ENCODE measurements at places on chromosomes 12 and 14.

- no peak for DNase-seq
Measured at GRCh38 chr12:88931598-88931997, 351.3 kb upstream of the KITLG start.

GRCh38 chr12:39975374-39975918 is 130.4 kb downstream of the SLC2A13 start:
- no peak for DNase-seq

- DNase-seq = no peak
Measured at GRCh38 chr12:132117558-132117875, 26.6 kb downstream of the DDX51 start.

DNA sequence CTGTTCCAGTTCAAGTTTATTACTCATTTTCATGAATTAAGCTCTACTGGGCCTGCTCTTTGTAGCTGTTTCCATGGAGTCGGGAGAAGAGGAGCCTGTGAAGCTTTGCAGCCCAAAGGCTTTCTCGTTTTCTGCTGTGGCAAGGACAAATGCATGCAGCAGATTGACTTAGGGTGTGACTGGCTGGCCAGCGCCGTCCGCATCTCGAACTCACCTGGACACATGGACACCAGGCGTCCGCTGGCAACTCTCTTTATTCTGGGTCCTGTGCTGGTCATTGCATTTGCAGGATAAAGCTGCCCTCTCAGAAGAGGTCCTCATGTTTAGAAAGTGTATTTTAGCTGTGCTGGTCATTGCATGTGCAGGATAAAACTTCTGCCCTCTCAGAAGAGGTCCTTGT is 350.4 kb downstream of the TMEM121 start:
- no peak for DNase-seq

DNA sequence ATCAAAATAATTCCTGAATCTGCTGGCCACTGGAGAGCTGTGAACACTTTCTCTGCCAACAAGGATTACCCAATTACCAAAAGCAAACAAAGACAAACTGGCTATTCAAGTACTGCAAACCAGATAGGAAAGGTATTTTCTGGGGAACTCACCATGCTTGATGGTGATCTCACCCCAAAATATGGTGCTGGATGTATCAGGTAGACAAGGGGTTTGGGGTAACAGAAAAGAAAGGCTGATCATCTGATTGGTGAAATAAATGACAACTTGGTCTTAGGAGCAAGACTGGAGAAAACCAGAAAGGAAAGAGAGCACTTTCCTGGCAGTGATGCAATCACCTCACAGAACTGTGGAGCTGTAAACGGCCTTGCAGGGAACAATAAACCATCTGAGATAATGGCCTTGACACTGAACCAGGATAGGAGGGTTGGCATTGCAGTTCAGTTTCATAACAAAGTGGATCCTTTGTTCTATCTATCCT is 31.0 kb upstream of the NPFF start:
- DNase-seq = no peak

DNA sequence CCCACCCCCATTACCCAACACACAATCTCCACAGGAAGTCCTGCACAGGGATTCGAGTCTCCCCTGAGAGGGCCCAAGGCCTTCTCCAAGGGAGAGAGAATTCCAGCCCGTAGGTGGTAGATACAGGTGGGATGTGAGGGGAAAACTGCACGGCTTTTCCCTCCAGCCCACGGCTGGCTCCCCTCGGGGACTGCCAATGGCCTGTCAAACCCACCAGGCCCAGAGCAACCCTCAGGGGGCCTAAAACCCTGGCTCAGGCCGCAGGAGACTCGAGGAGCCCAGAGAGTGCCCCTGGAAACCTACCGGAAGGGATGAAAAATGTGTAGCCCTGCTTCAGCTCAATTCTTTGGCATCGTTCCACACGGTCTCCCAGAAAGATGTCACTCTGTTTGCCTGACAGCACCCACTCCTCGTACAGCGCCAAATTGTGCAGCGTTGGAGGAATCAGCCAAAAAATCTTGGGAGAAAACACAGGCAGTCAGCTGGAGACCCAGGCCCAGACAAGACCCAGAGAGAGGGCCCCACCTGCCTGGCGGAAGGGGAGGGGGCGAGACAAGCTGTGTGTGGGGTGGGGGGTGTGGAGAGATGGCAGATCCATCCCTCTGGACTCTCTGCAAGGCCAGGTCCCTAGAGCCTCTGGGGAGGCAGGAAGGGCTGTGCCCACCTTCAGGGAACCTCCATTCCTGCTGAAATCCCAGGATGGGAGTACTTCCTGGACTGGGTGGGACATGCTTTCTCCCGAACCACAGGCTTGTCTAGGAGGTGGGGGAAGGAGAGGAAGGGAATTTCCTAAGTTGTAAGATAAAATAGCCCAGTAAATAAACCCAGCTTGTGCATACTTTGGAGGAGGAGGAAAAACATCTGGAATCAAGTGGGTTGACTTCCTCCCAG is 48.1 kb downstream of the KDM2B start:
- no peak for DNase-seq

GRCh38 chr12:26122061-26122680 is 2.7 kb downstream of the BHLHE41 start:
- DNase-seq = peak; percentile 24

DNA sequence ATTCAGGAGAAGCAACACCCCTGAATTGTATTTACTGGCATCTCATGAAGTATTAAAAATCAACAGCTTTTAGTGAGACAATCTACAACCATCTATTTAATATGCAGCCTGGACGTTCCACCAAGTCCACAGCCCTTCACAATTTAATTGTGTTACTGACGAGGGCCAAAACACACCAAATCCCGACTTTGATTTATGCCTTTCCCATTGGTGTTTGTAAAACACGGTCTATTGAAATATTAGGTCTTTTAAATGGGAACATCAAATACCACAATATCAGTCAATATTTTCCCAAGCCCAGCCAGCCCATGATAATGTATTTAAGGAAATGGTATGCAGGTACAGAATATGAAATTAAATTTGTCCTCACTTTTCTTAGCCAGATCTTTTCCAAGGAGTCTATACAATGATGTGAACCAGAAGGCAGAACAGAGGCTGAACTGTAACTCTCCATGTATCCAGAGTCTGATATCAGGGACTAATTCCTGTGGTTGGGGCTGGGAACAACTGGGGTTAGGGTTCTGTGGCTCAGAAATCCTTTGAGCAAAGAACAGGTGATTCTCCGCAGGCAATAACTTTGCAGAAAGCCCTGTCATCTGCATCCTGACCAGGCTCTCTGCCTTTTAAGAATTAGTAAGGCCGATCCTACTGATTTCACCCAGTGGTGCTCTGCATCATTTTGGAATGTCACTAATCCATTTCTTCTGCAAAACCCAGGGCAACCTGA is 179.3 kb upstream of the GZMB start:
- no peak for DNase-seq

DNA sequence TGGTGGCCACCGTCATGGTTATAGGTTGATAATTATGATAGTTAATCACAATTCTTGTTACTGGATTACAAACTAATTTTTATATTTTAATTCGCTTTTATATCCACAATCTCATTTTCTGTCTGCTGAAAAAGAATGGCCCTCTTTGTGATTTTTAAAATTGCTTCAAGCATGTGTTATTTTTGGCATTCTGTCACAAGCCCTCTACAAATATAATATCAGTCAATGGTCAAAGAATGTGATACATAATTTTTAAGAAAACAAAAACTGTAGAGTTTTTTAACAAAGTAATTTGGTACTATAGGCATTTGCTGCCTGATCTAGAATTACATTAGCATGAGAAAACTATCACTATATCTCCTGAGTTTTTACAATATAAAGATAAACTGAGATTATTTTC is 352.0 kb upstream of the TMTC1 start:
- no peak for DNase-seq

DNA sequence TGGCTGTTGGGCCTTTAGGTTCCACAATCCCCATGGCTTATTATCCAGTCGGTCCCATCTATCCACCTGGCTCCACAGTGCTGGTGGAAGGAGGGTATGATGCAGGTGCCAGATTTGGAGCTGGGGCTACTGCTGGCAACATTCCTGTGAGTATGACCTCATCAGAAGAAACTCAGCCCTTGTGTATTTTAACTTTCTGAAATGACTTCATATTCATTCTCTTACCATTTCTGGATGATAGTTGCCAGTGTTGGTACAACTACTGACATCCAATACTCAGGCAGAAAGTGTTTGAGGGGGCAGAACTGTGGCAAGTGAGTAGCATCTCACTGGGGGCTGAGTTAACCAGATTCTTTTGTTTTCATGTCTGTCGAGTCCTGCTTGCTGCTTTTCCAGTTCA is 2.3 kb downstream of the DAZAP2 start:
- no peak for DNase-seq

DNA sequence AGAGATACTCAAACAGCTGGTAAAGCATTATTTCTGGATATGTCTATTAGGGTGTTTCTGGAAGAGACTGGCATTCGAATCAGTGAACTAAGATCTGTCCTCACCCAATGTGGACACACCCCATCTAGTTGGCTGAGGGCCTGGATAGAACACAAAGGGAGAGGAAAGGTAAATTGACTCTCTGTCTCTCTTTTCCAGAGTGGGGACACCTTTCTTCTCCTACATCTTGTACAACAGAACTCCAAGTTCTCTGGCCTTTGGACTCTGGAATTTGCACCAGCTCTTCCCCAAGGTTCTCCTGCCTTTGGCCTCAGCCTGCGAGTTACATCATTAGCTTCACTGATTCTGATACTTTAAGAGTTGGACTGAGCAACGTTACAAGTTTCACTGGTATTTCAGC is 1253.9 kb downstream of the SLC16A7 start:
- DNase-seq = no peak
